ENCODE measurements at places on chromosomes 4 and X.

DNA sequence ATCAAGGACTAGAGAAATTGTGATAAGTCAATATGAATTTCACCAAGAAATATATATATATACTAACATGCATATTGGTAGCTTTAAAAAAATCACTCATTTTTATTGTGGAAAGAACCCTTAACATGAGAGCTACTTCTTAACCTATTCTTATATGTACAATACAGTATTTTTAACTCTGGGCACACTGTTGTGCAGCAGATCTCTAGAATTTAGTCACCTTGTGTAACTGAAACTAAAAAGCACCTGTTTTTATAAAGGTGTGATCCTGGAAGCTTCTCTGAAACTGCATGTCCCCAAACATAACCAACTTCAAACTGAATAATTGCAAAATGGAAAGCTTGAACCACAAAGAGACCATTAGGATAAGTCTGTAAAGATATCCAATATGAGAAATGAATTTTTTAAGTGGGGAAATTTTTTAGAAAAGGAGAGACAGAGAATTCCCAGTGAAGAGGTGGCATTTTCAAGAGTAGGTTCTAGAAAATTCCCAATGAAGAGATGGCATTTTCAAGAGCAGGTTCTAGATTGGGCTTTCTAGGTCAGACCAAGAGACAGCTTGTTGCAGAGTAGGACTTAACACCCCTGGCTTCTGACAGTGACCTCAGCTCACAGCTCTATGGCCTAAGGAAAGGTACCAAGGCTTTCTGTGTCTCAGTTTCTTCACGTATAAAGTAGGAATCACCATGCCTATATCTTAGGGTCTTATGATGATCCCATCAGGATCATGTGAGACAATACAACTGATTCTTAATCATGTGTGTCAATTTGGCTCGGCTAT, 22.0 kb upstream of the PPARGC1A start:
- DNase-seq = no peak

GRCh38 chrX:2489446-2490445, 11.0 kb downstream of the DHRSX start:
- no peak for DNase-seq

DNA sequence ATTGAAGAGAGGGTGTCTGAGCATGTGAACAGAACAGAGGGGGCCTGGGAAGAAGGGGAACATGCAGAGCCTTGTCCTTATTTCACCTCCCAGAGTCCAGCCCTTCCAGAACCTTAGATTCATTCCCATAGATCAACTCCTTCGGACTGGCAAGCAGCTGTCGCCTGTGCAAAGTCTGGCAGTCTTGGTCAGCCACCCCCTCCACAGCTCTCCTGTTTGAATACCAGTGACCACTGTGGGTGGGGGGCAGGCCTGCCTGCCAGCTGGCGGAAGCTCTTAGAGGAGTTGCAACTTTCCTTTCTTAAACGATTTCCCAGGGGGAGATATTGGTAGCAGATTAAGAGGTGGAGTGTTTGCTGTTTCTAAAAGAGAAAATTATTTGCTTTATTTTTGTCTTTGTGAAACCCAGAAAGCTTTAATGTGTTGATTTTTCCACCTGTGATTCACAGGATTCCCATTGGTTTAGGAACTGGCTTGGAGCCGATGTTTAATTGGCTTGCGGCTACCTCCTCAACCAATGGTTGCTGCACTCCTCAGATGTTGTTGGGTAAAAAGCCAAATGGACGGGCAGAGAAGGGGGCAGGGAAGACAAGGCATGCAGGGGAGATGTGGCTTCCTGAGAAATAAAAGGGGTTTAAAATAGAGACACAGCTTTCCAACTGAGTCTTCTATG, 62.2 kb upstream of the PRPS1 start:
- DNase-seq = peak; percentile 38

DNA sequence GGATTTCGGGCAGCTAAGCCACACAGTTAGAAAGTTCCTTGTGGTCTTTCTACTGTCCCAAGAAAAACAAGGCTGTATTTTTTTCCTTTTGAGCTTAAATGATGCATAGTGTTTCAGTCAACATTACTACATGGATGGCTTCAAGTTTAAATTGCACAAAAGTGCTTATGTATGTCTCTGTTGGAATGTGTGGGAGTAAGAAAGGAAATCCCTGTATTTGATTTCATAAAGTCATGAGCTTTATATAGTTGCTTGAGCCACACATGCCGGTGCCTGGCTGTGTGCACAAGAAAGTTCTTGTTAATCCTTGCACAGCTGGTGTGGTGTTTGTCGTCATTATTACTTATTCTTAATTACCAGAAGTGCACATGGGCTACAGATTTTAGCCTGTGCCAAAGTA, 262.2 kb downstream of the ARHGAP10 start:
- no peak for DNase-seq

DNA sequence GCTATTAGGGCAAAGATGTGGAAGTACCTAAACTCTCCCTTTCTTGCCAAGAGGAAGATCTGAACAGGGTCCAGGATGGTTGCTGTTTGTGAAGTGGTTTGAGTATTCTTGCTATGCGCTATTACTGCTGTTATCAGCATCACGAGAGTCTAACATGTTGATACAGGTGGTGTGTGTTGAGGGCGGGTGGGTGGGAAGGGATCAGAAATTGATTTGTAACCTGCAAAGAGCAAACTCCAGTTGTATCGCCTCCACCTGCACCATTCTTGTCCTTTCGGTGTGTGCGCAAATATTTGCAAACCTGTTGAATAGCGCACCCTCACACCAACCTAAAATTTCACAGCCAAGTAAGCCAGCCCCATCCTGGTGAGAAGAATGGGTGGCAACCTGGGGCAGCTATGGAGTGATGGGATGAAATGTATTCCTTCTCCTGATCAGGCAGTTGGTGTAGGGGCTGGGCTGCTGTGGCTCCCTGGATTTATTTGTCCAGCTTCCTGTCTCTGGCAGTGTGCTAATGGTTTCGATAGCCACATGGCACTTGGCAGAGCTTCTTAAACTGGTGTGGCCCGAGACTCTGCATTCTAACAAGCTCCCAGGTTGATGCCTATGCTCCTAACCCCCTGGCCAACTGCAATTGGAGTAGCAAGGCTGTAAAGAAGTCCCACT, 102.6 kb upstream of the SCML1 start:
- DNase-seq = no peak

GRCh38 chr4:14289708-14290107, 662.2 kb upstream of the BOD1L1 start:
- no peak for DNase-seq

DNA sequence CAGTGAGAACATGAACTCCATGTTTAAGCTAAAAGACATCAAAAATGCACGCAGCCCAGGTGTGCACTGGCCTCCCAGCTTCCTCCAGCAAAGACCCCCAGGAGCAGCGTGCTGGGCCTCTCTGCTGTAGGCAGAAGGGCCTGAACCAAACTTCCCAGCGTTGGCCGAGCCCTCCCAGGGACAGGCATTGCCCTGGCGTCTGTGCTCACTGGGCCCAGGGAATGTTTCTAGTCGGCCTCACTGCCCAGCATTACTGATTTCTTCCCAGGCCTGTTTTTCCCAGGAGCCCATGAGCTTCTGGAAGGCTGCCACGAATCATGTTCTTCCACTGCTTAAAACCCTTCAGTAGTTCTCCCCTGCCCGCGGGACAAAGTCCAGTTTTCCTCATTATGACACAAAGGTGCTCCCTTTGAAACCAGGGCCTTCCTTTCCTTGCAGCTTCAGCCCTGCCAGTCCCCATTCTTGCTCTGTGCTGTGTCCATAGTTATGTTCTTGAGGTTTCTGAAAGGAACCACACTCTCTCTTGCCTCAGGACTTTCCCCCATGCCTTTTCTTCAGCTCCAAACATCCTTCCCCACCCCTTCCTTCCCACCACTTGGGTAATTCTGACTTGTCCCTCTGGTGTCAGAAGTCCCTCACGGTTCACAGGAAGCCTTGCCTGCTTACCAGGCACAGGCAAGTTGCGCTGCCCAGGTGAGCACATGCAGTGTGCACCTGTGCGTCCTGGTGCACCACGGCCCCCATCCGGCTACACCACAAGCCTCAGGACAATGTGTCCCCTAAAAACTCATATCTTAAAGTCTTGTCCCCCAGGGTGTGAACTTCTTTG, 93.4 kb upstream of the ENPP6 start:
- DNase-seq = no peak

DNA sequence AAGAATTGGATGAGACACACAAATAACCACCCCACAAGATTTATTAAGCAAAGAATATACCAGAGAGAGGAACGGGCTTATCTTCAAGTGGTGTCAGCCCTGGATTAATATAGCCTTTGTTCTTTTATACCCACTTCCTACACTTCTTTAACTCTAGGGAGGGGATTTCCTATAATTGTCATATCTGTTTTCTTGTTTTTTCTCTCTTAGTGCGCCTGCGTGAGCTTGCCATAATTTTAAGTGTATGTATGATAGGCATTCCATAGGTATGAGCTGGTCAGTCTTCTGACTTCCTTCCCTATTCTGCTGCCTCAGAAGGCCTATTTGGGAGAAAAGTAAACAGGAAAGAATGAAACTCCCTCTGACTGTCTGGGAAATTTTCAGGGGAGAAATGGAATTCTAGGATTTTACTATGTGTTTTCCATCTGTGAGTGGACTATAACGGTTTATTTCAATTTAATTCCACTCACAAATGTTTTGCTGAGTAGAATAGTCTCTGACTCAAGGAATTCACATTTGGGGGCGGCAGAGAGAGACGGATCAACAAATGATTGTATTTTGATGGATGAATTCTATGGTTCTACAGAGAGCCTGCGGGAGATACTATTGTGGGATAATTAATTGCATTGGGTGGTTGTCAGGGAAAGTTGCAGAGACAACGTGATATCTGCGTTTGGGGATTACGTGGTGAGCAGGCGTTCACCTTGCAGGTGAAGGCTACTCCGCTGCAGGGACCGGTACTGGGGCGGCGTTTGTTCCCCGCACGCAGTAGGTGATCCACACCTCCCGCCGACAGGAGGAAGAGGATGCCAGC, 626 bp upstream of the CEP135 start:
- peak; percentile 69 for DNase-seq

- DNase-seq = no peak
Measured at GRCh38 chrX:107721318-107721717, 54.3 kb downstream of the TSC22D3 start.

- no peak for DNase-seq
Measured at GRCh38 chr4:121485190-121485804, 104.5 kb upstream of the QRFPR start.

DNA sequence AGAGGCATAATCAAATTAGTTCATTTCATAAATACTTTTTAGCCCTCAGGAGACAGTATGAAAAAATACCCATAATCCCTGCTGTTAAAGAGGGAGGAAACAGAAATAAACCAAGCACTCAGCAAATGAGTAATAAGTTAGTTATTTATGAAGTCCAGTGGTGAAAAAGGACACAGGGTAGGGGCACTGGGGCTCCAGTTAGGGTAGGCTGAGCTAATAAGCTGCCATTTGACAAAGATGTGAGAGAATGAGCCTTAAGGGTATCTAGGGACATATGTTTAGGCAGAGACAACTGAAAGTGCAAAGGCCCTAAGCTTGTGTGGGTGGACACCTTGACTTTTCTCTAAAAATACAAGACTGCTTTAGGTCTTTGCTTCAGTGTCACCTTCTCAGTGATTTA, 94.4 kb downstream of the IL15 start:
- no peak for DNase-seq

DNA sequence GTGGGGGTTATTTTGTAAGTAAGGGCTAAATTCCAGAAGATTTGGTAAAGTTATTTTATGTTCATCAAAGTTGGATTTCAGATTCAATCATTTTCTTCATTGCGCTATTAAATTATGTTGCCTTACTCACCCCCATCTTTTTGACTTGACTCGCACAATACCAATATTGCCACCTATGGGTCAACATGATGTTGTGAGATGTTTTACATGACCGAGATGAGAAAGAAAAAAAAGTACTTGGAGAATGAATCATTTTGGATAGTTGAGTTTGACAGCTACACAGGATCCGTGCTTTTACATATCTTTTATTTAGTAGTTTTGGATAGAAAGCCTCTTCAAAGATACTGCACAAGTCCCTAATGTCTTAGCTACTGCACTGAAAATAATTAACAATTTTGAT, 224.2 kb upstream of the EMCN start:
- peak; percentile 4 for DNase-seq

- peak; percentile 34 for DNase-seq
Measured at GRCh38 chr4:142909908-142910307, 63.8 kb upstream of the INPP4B start.

Data from AG08396 (cell line).